NCI-H187 (cell line): ENCODE measurements at places on chromosomes 6 and 20.

- no peak for DNase-seq
These were observed 73.3 kb upstream of the NXT1 start for GRCh38 chr20:23277316-23277715.

- DNase-seq = no peak
These were observed 177.9 kb downstream of the COL9A1 start for GRCh38 chr6:70124882-70125545.

GRCh38 chr6:148392671-148393070, 50.0 kb downstream of the SASH1 start:
- no peak for DNase-seq

DNA sequence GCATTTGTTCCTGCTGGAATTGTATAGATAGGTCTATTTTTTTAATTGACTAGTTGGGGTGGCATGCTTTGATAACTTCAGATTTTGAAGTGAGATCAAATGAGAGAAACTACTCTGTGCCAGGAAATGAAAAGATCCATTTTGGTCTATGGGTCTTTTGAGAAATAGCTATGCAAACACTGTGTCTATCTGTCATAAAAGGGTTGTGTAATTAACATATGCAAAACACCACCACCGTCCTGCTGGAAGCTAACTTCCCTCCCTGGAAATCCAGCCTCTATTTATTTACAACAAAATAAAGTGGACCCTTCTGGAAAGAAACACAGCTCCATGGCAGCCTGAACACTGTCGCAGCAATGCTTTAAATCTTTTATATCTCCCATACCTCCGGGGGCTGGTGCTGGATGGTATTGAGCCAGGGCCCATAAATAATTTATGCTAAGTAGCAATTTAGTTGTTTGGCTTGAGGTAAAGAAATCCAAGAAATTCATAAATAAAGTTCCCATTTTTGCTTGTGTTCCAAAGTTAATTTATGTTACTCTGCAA, 244.2 kb upstream of the POU3F2 start:
- no peak for DNase-seq
